GM12878 (cell line): ENCODE measurements at places on chromosomes 6 and 20. TPM values are rescaled to one million over a fixed set of nuclear protein-coding genes. Genes with fewer than 3 reads are reported as not detected.

DNA sequence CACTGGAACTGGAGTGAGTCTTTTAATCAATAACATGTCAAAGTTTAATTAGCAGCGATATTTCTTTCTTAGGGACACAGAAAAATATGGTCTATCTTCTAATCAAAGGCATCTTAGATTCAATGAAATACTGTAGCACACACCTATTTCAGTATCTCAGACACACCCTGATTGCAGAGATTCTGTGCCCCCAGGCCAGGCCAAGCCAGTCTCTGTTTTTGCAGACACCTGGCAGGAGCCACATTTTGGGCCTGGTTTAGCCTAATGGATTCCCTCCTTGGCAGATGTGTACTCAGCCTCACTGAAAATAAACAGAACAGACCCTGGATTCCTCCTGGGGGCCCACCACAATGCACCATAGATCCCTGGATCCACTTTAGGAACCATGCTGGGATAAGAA lies 74.8 kb downstream of the LRFN2 start:
- DNase-seq = no peak

- DNase-seq = no peak
Measured at GRCh38 chr6:132298344-132298949, 102.8 kb downstream of the MOXD1 start.

DNA sequence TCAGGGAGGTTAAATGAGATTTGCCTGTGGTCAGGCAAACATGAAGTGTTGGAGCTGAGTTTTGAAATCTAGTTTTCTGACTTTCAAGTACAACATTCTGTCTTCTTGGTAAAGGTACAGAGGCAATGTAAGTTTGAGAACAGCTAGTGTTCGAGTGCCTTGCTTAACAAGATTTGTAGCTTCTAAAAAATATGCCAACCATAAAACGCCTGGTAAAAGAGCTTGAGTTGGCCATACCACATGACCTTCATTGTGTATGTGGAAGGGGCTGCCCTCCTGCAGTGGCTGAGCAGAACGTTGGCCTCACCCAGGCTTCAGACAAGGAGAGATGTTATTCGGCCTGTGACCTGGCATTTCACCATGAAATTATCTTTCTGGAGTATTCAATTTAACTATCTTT lies 86.5 kb downstream of the MAP7 start:
- no peak for DNase-seq

DNA sequence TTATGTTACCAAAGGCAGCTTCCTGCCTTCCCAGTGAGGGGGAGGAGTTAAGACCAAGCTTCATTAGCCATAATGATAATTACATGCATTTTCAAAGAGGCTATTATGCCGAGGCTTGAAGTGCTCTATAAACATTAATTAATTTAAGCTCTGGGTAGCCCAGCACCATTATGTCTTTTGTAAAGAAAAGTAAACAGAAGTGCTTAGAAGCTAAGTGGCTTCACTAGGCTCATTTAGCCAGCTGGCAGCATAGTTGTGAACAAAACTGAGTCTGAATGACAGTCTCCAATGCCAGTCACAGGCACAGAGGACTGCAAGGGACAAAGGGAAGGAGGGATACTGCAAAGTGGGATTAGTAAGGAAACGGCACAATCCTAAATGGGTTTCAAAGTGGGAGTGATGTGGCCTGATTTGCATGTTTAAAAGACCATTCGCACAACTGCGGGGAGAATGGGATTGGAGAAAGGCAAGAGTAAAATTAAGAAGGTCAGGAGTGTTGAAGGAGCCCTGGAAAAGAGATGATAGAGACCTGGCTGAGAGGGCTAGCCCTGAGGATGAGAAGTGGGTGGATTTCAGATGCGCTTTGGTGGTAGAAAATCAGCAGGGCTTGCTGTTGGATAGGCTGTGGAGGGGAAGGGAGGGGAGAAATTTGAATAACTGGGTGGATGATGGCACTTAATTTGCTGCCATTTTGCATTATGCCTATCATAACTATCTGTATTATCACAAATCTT lies 20.1 kb upstream of the ISM1 start:
- DNase-seq = no peak

GRCh38 chr6:4413073-4413472 lies 277.7 kb upstream of the ECI2 start:
- DNase-seq = no peak

SLC44A4 gene
- total RNA-seq = 0.18 and 0.56 TPM in 2 replicates

PSORS1C1 gene
- total RNA-seq = 0.64 TPM in 1 of 2 replicates, not detected in the other

SLC24A3 gene
- not detected in 2 replicates for total RNA-seq
